ENCODE measurements at places on chromosomes 3 and 15.

DNA sequence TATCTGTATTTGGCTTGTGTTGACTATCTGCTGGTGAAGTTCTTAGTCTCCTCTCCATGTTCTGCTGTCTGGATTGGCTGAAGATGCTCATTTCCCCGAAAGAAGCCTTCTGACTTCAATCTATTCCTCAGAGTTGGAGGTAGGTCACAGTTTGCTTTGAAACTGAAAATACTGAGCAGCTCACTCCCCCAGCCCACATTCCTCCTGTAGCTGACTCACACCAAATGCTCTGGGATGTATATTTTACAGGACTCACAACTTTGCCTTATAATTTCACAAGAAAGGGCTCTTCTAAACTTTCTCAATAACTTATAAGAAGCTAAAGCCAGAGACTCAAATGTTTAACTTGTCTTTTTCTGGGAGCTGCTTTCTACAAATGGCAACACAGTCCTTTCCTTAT lies 36.3 kb upstream of the SNX4 start:
- no peak for DNase-seq

DNA sequence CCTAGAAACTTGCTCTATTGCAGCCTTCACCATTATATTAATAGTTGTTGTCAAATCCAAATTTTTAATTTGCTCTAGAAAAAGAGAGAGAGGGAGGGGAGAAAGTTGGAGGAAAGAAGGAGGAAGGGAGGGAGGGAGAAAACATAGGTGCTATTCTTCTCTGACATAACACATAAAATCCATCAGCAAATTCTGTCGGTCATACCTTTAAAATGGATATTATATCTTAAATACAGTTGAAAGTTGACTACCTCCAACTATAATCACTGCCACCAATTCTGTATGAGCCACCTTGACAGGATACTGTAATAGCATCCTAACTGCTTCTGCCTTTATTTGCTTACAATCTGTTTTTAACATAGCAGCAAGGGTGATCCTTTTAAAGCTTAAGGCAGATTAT lies 314.7 kb upstream of the ALCAM start:
- no peak for DNase-seq

DNA sequence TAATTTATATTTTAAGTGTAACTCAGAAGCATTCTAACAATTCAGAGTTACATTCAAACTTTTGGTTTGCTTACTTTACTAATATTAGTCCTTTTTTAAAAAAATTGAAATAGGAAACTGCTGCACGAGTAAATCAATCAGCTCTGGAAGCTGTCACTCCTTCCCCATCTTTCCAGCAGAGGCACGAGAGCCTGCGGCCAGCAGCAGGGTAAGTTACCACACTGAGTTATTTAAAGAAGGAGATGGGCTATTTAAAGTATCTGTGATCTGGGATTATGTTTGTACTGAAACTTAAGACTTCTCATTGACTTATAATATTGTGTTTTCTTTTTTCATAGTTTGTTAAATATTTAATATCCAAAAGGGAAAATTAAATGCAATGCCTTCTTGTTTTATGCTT lies 29.3 kb downstream of the APPL1 start:
- DNase-seq: no peak

DNA sequence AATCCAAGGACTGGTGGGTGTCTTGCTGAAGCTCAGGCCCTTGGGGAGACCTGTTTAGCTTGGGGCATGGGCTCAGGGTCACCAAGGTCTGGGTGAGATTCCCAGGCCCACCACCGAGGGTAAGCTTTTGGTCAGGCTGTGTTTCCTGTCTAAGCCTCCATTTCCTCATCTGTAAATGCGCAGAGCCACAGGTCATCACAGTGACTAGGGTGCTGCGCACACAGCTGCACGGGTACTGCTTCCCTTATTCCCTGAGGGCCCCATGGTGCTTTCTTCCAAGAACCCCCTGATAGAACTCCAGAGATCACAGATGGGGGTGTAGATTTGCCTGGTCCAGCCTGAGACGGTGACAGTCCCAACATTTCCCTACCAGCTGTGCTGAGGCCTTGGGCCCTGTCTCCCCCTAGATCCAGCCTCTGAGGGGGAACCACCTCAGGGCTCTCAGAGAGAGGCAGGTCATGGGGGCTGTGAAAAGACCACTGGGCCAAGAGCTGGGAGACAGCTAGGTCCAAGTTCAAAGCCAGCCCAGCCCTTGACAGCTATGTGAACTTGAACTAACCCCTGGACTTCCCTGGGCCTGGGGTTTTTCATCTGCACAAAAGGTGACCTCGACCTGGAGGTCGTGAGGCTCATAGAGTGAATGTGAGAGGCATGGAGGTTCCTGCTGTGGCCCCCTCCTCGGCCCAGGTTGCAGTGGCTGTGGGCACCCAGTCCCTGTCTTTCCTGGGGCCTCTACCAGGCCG lies 60.7 kb downstream of the SEMA3G start:
- no peak for DNase-seq

DNA sequence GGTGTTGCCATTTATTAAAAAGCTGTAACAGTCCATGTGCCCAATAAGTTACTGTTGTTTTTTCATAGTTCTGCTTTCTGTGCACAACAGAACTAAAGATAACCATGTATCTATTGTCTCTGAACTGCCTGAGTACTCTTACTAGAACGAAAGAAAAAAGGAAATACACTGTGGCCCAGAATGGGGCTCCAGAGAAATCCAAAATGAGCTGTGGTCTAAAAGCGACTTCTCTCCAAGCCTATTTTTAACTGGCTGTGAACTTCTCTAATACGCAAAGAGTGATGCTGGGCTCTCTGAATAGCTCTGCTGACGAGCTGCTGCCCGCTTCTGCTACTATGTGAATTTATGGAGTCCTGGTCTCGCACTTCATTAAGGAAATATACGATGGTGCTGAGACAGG lies 56.2 kb upstream of the LPP start:
- no peak for DNase-seq

- no peak for DNase-seq
Measured at GRCh38 chr3:183884097-183884426, 618 bp downstream of the PARL start.

GRCh38 chr3:60448696-60449095 lies 802.6 kb downstream of the FHIT start:
- DNase-seq: no peak

DNA sequence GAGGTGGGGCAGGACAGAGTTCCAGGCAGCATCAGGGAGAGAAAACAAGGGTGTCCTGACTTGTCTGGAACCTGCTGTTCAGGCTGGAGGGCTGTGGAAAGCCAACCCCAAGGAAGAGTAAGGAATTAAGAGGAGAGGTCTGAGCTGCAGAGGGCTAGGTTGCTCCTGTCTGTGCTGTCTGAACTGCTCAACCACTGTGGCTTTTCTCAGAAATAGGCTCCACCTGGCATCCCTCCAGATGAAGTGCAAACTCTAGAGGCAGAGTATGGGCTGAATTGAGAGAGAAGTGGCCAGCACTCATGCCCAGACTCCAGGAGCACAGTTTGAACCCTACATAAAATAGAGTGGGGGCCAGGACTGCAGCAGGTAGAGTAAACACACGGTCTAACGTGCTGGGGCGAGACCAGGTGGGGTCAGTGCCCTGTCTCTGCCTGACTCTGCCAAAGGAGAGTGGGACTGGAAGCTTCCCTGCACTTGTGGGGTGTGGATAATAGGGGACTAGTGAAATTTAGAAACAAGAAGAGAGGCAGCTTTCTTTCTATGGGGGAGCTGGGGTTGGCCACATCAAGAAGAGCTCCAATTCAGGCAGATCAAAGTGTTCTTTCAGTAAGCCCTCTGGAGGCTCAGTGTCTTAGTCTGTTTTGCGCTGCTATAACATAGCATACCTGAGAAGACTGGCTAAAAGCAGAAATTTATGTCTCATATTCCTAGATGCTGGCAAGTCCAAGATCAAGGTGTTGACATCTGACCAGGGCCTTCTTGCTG lies 28.0 kb upstream of the MNS1 start:
- no peak for DNase-seq

GRCh38 chr15:41284427-41285177 lies 47.8 kb downstream of the OIP5 start:
- no peak for DNase-seq

Measured in NCI-H2107 (cell line).